ENCODE measurements at places on chromosomes 4 and X. TPM values are rescaled to one million over a fixed set of nuclear protein-coding genes. Genes with fewer than 3 reads are reported as not detected.

DNA sequence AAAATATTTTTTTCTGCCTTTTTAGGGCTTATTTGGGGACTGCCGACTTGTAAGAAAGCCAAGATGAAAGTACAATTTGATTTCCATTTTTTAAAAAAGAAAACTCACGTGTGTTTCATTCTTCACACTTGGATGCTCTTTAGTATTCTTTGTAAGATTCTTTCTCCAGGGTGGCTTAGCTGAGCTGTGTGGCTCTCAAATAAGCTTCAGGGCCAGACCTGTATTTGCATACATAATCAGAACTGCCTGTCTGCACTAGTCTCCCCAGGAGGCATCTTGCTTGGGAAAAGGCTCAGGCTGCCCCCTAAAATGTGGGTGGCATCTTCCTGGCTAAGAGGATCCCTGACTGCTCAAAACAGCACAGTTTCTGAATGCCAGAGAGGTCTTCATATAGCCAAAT, 498.4 kb downstream of the MID1IP1 start:
- DNase-seq: no peak

DNA sequence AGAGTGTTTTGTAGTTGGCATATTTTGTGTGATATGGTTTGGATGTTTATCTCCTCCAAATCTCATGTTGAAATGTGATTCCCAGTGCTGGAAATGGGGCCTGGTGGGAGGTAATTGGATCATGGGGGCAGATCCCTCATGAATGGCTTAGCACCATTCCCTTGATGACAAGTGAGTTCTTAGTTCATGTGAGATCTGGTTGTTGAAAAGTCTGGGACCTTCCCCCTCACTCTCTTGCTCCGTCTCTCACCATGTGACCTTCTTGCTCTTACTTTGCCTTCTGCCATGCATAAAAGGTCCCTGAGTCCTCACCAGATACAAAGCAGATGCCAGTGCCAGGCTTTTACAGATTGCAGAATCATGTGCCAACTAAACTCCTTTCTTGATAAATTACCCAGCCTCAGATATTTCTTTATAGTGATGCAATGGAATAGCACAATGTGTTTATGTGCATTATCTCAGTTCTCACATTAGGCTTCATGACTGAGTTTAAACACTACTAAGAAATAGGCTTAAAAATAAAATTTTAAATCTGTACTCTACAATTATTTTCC, 1348.8 kb downstream of the STIM2 start:
- DNase-seq: no peak

DNA sequence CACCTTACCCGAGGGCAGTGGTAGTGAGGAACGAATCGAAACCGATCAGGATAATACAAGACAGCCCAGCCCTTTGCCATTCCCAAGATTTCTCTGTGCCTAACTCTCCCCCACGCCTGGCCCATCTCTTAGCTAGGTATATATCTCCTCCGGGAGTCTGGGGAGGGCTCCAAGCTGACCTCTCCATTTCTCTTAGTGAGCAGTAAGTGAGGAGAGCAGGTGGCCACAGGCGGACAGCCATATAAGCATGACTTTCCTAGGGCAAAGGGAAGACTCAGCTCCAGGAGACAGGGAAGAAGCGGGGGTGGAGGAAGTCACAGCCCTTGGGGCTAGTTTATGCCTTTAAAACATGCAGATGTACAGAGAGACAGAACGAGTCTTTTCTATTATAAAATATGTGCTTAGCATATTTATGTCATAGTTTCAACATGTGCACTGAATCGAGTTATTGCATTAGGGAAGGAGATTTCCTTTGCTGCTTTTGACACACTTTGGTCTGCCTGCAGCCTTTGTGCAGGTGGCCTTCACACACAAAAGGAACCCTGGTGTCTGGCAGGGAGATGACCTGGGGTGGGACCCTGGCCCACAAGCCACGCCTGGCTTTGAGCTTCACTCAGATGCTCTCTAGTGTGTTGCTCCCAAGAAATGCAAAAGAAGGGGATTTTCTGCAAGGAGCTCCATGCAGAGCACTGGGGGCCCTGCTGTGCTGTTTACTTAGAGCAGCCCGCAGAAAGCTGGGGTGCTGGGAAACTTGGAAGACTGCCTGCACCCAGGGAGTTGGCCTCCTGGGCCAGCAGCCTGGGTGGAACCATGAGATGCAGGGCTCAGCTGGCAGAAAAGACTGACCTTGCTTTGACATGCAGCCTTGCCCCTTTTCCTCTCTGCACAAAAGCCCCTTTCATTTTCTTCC, 613.3 kb downstream of the BCOR start:
- no peak for DNase-seq

The STK32B gene
- polyA plus RNA-seq: 0.29 TPM

The TLR3 gene
- 0.83 TPM for polyA plus RNA-seq

DNA sequence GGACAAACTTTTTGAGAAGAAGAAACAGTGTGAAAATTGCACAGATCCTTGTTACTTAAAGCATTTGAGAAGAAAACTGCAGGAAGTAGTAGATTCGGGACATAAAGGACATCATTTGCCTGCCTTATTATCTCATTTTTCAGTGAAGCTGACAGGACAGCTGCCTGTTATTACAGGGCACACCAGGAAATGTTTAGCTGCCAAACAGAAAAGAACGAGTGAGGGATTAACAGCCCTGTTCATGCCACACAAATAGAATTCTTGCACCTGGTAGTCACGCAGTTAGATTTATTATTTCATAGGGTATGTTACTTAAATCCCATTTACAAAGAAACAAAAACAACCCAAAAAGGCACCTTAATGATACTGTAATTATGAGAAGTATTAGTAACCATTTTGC, 100.6 kb downstream of the CHIC2 start:
- DNase-seq: no peak

The MAGEB17 gene
- polyA plus RNA-seq: 0.04 TPM

The CFAP299 gene
- polyA plus RNA-seq: not detected

The GLRA3 gene
- polyA plus RNA-seq: not detected

DNA sequence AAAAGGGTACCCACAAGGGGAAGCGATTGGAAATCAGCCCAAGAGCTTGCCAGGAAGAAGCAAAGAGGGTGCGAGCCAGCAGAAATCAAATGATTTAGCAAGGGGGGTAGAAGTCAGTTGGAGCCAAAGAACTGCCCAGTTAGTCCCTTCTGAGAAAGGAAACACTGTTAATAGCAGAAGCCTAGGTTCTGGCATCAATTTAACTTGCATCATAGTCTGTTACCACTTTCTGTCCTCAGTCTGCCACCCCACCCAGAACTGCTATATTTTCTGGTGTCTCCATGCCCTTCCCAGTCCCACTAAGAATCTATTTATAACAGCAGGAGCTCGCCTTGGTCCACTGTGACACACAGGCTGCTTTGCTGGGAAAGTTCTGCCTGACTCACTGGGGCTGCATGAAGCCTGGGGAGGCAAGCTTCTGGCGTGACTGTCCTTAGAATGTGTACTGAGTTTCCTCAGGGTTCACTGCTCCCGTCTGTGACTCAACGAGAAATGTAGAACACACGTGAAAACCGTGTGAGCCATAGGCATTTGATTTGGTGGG, 157.8 kb upstream of the TTC29 start:
- peak; percentile 37 for DNase-seq

DNA sequence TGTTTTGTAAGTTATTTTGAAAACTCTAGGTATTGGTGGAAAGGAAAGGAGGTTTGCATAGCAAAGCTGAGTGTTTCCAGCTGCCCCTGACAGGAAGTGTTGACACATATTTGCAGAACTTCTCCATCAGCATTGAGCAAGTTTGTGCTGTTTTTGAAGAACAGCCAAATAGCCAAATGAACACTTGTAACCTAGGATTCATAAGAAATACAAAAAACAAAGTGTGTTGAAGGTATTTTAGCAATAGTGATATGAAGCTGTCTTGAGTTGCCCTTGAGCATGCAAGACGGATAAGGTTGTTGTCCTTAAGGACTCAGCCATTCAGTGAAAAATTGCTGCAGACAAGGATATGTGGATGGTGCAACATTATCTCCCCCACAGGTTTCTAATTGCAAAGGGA, 68.3 kb upstream of the PGM2 start:
- peak; percentile 22 for DNase-seq

DNA sequence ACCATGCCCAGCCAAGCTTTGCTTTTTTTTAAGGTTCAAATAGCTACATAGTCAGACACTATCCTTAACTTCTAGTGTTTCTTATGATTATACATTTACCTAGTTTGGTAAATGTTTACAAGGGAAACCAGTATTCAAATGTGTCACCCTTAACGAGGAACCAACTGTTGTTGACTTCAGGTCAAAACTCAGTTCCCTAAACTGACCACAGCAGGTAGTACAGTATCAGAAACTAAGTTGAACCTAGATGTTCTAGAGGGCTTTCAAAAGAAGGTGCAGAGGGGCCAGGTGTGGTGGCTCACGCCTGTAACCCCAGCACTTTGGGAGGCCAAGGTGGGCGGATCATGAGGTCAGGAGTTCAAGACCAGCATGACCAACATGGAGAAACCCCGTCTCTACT, 11.3 kb downstream of the GPC4 start:
- no peak for DNase-seq

The DCHS2 gene
- under 0.01 TPM for polyA plus RNA-seq

DNA sequence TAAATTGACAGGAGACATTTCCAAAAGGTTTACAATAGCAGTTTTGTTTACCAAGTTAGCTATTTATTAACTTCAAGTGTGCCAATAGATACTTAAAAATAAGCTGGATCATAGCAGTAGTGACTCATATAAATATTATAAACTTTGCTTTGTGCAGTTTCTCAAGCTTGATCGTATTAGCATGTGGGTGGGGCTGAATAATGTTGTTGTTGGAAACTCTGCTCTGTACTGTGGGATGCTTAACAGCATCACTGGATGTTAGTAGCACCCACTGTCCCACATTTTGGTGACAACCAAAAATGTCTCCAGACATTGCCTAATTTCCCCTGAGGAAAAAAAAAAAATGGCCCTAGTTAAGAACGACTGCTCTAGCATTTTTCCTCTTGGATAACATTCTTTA, 855.2 kb upstream of the ADGRL3 start:
- peak; percentile 11 for DNase-seq

The POU4F2 gene
- polyA plus RNA-seq: not detected

- DNase-seq: no peak
Observed at GRCh38 chr4:1013225-1014073, 2.0 kb downstream of the FGFRL1 start.

The ACE2 gene
- 6.7 TPM for polyA plus RNA-seq

DNA sequence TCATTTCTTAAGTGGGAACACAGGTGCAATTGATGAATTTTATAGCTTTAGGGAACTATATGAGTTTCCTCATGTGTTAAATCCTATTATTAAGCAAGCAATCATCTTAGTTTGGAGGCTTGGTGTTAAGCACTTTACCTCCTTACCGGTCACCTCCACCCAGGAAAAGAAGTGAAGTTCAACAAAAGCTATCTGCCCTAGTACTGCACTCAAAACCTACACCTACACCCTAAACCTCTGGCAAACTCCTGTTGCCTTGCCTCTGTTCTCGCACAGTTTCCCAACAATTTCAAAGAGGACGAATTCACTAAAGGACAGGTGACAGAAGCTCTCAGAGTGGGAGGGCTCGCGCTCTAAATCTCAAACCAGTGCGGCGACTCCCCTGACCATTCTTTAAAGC, 85.7 kb upstream of the TENT5D start:
- DNase-seq: no peak

DNA sequence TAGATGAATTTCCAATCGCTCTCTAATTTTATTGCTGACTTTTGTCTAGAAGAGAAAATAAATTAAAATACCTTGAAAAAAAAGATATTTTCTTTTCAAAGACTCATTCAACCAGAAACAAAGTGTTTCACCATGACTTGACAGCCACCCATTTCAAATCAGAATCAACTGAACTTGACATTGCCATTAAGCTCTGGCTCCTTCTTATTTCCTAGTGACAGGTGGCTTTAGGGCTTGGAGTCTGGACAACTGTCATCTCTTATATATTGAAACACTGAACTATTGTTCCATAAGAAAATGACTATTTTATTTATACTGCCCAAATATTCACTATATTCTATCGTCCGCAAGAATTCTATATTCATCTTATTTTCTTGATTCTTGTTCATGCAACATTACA, 229.2 kb downstream of the SLC39A8 start:
- DNase-seq: no peak

- no peak for DNase-seq
Observed at GRCh38 chr4:56783986-56784385, 37.5 kb downstream of the SPINK2 start.

The ADGRG2 gene
- polyA plus RNA-seq: 0.62 TPM

DNA sequence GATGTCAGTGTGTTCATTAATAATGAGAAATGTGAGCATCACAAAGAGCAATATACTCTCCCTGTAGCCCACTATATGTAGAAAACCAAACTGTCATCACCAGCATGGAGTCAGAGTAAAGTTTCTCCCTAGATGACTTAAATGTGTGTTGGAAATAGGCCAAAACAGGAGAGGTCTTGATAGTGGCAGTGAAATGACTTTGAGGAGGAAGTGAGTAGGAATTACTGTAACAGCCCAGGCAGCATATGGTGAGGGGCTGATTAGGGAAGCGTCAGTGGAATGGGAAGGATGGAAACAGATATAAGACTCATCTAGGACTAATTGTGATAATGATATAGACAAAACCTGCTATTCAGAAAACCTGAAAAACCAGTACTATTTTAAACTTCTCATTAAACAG, 83.9 kb downstream of the ATXN3L start:
- DNase-seq: no peak

- no peak for DNase-seq
Observed at GRCh38 chrX:145848857-145849256, 31.2 kb downstream of the SLITRK2 start.

The FDCSP gene
- polyA plus RNA-seq: not detected

GRCh38 chr4:15935504-15936402, 2.8 kb downstream of the FGFBP1 start:
- DNase-seq: no peak

The PRRG3 gene
- 0.20 TPM for polyA plus RNA-seq

GRCh38 chr4:64724689-64725088, 315.4 kb upstream of the TECRL start:
- no peak for DNase-seq
